Umbilical cord (tissue), 2 donors: ENCODE measurements at places on chromosomes 13 and 19.

- no peak for DNase-seq
Observed at GRCh38 chr13:113468029-113468428, 14.7 kb upstream of the ADPRHL1 start.

GRCh38 chr19:40466219-40466984 lies 399 bp upstream of the SPTBN4 start:
- no peak for DNase-seq

GRCh38 chr19:54191011-54191810 lies at the start of gene TSEN34:
Gene TSEN34, plus strand, starts transcription at chr19:54191308. Its CDS starts 57 bp downstream, at chr19:54191365.
- DNase-seq, result peak; percentile 64

DNA sequence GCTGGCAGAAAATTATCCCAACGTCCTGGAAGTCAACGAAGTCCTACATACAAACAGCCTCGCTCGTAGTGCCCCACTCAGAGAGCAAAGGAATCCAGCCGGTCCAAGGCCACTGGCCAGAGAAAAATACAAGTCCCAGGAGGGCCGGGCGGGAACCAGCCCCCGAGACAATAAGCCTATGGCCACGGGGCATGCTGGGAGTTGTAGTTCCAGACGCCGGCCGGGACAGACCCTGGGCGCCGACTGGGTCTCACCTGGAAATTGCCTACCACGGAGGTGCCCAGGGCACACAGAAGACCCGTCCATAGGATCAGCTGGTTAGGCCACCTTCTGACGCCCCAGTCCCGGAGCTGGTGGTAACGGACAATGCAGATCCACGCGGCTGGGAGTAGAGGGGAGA lies 5.4 kb downstream of the TMEM150B start:
- peak; percentile 54 for DNase-seq

GRCh38 chr13:61831026-61831425 lies 415.4 kb upstream of the PCDH20 start:
- no peak for DNase-seq

DNA sequence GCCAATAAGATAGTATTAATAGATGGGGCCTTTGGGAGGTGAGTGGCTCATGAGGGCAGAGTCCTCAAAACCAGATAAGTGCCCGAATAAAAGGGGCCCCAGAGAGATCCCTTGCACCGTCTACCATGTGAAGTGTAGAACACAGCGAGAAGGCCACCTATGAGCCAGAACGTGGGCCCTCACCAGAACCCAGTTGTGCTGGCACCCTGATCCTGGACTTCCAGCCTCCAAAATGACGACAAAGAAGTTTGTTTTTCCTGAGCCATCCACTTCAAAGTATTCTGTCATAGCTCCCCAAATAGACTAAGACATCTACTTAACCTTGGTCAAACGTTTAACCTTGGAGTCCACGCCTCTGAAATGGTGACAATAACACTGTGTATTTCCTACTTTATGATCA lies 158.1 kb downstream of the EFNB2 start:
- no peak for DNase-seq

- no peak for DNase-seq
Observed at GRCh38 chr13:98539666-98540065, 37.2 kb downstream of the STK24 start.

GRCh38 chr19:56829596-56829995 lies 10.9 kb downstream of the PEG3 start:
- no peak for DNase-seq

DNA sequence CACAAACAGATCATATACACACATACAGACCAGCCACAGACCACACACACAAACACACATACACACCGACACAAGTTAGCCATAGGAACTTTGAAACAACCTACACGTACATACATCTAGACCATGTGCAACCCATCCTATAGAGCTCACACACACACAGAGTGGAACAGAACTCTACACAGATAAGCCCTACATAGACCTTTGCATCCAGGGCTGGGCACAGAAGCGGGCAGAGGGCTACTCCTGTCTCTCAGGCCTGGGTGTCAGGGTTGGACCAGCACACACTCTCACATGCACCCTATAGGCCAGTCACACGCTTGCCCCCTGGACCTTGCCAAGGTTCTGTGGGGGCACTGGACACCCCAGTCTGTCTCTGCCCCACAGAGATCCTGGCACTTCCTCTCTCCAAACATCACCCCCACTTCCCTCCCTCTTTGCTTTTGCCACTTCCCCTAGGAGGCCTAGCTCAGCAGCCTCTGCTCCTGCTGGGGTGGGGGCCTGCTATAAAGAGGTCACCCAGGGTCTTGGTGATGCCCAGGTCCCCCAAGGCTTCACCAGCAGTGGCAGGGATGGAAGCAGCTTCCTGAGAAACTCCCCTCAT lies 5.8 kb upstream of the JUNB start:
- DNase-seq, result peak; percentile 51

DNA sequence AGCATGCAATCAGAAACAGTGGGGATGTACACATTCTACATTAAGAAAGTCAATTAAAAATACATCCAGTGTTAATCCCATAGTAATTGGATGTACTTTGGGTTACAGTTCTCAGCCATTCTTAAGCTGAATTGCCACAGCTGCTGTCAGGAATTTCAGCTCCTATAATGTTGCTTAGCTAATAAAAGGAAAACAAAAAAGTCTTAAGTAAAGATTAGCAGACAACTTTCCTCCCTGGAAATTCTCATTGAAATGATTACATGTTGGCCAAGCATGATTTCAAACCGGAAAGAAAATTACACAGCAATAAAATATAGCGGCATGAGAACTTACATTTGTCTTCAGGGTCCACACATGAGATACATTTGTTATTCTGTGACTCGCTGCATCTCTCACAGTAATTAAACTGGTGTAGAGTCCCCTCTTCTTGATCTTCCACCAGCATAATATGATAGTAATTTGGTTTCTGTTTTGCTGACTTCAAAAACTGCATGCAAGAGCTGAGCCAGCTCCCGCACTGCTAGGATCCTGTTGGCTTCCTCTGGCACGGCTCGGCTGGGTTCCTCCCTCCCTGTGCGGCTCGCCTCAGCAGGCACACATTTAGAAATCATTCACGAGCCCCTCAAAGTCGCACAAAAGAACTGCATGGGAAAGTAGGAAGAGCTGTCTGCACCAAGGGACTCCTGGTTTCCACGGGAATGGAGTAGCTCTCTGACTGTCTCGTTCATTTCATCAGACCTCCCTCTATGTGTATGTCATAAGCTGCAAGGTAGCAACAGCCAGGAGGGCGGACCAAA lies at the start of gene HTR2A:
Gene HTR2A (minus strand): TSS at position 713 of the 797 bp plus-strand sequence. CDS start 1,147 bp downstream, outside the sequence.
- peak; percentile 70 for DNase-seq

DNA sequence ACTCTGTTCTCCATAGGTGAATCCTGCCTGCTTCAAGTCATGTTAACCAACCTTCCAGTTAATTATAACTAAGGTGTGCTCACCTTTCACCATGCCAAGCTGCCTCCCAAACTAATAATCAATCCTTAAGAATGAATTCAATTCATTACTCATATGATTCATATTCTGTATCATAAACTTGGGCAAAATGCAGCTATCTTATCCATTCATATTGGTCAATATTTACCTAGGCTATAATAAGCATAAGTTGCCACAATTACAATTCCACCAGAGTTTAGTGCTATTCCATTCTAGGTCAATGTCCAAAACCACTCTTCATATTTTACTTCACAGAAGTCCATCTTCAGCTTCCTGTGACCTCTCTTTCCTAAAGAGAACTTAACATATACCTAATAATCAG lies 13.4 kb downstream of the ELF1 start:
- no peak for DNase-seq

DNA sequence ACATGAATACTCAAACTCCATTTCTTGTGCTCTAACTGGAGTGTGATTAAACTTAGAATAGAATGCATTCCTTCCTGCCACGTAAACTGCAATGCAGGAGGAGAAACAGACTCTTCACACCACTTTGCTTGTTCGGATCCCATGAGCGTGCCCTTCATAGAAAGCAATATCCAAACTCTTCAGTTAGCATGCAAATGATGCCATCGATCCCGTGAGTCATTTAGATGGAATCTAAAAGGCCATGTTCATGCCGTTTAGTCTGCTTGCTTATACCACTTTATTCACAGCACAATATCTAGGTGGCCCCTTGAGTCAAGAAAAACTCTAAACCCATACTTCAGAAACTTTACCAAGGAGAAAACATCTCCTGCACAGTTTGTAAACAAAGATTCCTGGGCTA lies 225.8 kb downstream of the OXGR1 start:
- no peak for DNase-seq

DNA sequence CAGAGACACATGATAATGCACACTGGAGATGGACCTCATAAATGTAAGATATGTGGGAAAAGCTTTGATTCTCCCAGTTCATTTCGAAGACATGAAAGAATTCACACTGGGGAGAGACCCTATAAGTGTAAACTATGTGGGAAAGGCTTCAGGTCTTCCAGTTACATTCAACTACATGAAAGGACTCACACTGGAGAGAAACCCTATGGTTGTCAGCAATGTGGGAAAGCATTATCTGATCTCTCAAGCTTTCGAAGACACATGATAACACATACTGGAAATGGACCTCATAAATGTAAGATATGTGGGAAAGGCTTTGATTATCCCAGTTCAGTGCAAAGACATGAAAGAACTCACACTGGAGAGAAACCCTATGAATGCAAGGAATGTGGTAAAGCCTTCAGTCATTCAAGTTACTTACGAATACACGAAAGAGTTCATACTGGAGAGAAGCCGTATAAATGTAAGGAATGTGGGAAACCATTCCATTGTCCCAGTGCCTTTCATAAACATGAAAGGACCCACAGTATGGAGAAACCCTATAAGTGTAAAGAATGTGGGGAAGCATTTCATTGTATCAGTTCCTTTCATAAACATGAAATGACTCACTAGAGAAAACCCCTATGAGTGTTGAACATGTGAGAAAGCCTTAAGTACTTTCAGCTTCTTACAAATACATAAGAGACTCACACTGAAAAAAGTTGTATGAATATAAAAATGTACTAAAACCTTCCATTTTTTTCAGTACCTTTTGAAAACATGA lies 14.7 kb downstream of the ZNF441 start:
- no peak for DNase-seq

- DNase-seq, result peak; percentile 95
Observed at GRCh38 chr19:18417250-18418028, 1.8 kb upstream of the SSBP4 start.

DNA sequence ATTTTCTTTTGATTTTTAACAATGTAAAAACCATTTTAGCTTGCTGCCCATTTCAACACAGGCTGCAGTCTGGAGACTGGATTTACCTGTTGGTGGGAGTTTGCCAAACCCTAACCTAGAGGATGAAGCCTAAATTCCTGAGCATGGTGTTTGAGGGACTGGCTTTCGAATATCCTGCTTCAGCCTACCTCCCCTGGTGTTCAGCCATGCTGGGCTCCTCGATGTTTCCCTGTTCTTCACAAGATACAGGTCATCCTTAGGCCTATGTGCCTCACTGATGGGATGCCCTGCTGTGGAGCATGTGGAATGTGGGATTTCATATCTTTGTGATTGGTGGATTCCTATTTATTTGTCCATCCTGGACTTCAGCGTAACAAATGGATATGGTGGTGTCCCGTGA lies 20.4 kb upstream of the ERCC5 start:
- no peak for DNase-seq

GRCh38 chr19:55206664-55207500 lies 2.4 kb downstream of the PTPRH start:
- peak; percentile 94 for DNase-seq

DNA sequence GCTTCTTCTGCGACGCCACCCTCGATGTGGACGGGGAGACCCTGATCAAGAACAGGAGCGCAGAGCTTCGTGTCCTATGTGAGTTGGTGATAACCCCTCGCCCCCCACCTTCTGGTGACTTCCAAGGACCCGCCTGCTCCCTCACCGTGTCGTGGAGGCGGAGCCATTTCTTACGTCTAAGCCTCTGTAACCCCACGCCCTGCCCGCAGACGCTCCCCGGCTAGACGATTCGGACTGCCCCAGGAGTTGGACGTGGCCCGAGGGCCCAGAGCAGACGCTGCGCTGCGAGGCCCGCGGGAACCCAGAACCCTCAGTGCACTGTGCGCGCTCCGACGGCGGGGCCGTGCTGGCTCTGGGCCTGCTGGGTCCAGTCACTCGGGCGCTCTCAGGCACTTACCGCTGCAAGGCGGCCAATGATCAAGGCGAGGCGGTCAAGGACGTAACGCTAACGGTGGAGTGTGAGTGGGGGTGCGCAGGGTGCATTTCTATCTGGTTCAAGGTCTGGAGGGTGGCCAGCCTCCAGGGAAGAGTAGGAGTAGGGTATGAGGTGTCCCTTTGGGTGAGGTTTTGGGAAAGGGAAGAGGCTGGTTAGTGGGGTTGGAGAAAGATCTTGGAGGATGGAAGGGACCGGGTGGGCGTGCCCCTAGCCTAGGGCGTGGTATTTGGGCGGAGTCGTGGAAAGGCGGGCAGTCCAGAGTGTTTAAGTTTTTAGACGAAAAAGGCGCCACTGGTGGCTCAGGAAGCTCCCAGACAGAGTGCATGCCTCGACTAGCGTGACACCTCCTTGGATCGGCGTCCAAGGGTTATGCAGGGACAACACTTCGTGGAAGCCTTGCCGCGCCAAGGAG lies 3.3 kb downstream of the ICAM5 start:
- no peak for DNase-seq

DNA sequence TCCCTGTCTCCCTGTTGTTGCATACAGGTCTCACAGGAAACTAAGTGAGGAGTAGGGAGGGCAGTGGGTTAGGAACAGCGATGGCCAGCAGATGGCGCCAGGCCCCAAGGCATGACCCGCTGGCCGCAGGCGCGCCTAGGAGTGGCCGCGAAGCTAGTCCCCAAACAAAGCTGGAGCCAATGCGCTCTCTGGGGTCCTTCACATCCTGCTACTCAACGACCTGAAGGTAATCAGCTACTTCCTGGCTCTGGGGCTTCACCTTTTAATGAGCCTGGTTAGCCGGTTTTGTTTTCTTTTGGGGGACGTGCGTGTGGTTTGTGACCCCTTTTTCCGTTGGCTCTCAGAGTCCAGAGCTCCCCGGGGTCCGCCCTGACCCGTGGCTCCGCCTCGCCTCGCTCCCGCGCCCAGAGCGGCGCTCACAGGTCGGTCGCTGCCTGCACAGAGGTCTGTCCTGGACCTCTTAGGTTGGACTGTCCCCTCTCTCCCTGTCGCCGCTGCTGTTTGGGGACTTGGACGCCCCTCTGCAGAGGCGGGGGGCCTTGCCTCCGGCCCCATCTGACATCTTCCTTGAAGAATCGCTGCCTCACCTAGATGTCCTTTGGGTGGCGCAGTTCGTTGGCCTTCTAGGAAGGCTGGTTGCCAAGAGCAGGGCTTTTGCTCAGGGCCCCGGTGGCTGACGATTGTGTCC lies 62.2 kb upstream of the GTF3A start:
- DNase-seq, result peak; percentile 75

DNA sequence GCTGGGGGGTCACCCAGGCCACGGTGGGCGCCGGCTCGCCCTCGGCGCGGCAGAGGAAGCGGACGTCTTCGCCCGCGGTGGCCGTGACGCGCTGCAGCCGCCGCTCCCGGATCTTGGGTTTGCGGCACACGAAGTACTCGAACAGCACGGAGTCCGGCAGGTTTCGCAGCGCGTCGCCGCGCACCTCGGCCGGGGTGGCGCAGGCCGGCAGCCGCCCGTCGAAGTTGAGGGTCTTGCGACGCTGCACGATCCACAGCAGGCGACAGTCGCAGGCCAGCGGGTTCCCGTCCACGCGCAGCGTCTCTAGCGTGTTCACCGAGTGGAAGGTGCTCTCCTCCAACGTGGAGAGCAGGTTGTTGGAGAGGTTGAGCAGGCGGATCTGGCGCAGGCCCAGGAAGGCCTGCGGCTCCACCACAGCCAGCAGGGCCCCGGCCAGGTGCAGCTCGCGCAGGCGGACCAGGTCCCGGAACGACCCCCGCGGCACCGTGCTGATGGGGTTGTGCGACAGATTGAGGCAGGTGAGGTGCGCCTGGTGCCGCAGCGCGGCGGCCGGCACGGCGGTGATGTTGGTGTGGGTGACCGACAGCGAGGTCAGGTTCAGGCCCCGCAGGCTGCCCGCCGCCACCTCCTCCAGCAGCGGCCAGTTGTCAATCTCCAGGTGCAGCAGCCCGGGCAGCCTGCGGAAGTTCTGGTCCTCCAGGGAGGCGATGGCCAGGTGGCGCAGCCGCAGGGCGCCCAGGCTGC lies 8.6 kb upstream of the PEAK3 start:
- no peak for DNase-seq
